ENCODE measurements at places on chromosomes 4 and X.

GRCh38 chr4:162149644-162150043 lies 14.2 kb downstream of the FSTL5 start:
- DNase-seq: no peak

DNA sequence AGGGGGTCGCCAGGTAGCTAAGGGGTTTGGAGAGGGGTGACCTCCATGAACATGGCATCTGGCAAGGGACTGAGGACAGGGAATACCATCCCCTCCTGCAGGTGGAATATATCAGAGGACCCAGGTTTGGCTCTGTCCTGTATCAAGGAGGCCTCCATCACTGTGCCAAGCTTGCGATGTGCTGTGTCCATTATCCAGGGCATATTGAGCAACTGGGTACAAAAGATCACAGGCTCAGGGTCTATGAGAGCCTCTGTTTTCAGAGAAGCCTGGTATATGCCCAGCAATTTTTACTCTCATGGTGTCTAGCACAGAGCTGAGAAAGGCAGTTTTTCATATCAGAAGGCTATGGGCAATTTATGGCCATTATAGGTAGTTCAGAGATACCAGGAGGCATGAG lies 16.6 kb upstream of the TCEAL5 start:
- DNase-seq: no peak

- DNase-seq: no peak
These were observed 114.6 kb downstream of the UBE2K start for GRCh38 chr4:39812500-39812899.

- no peak for DNase-seq
These were observed 125.0 kb upstream of the EDNRA start for GRCh38 chr4:147355847-147356246.

DNA sequence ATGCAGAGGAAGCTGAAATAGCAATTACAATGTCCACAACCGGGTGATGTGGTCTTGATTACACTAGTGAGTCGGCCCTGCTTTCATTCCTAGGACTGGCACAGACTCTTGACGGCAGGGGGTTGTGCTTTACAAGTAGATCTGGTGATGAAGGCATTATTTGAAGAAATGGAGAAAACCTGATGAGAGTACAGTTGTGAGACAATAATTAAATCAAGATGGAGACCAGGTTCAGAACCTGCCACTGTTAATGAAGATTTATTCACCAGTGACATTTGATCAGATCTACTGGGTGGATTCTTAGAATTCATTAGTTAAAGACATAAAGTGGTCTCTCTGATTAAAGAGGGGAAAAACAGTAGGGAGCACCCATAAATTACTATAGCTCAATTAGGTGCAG lies 747.2 kb downstream of the STPG2 start:
- no peak for DNase-seq

DNA sequence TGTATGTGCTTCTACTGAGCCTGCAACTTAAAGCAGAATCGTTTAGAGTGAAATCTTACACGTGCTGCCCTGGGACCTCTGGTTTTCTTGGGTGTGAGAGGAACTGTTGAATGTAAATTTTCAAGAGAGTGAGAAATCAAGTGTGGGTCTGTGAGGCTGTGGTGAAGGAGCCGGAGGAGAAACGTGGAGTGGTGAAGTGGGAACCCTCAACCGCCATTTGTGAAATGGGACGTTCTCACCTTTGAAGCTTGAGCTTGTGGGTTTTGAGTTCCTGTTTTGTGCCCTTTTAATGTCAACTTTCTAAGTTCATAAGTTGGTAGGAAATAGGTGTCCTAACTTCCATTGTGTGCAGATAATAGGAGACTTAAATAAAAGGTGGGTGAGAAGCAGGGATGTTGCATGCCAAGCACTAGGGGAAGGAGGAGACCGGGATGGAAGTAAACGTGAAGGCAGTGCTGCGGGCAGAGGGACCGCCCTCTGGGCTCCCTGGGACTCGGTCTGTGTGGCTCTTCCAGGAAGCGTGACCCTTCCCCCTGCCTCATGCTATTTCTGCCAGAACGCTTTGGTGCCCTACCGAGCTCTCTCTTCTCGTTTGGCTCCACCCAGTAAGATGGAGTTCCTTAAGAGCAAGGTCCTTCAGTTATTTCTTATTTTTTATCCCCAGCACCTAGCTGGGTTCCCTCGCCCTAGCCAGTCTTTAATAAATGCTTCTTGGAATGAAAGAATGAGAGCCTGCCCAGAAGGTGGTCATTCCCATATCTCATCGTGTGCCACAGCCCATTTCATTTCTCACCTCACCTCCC lies 56.0 kb downstream of the TMEM131L start:
- DNase-seq: no peak

- DNase-seq: no peak
These were observed 394.6 kb downstream of the TECRL start for GRCh38 chr4:64014647-64015046.

- DNase-seq: no peak
These were observed 25.4 kb upstream of the PPP1R2C start for GRCh38 chrX:42803320-42803719.

DNA sequence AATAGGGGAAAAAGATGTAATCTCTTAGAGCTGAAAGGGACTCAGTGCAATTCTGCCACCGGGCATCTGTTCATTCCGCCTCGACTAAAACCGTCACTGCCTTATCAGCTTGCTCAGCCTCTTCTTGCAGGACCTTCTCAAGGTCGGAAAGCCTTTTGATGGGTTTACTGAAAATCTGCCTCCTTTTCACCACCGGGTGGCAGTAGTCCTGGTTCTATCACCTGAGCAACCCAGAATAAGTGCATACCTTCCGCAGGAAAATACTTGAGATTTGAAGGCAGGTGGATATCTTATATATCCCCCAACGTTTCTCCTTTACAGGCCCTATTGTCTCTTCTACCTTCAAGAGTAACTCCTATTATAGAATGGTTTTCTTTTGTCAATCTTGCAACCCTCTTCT lies 103.4 kb upstream of the PAK3 start:
- DNase-seq: no peak

DNA sequence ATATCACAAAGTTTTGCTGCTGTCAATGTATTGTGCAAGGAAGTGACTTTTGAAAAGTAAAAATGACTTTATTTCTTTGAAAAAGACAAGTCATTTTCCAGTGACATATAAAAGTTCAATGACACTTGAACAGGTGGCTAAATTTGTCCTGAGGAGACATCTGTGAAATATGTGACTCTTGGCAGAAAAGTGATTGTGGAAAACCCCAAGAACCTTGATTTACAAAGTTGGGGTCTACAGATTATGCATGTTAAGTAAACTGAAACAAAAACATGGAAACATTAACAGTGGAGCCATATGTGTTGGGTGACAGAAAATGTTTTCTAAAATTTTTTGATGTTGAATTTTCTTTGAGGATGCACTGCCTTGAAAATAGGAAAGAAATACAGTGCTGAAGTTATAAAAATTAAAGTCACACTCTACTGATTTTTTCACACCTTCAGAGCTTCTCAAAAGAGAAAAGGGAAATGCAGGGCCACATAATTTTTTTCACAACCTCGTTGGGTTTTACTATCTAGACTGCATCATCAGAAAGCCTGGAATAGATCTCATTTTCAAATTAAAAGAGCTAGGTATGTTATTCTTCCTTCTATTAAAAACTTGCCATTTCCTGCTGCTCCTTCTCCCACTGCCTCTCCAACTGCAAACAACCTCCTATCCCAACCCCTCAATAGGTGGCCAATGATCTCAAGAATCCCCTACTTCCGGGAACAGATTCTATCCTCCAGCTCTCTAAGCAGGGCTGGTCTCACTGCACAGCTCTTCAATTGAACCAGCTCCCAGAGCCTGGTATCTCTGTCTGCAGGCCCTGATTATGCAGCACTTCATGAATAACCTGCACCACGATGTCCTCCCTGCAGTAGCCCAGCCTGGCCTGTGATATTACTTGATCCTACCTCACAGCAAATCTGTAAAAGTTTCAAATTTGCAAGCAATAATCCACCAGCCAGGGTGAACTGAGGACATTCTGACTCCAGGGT lies 570.8 kb upstream of the CPEB2 start:
- DNase-seq: no peak

GRCh38 chr4:155624478-155624877 lies 42.2 kb upstream of the GUCY1A1 start:
- DNase-seq: no peak

DNA sequence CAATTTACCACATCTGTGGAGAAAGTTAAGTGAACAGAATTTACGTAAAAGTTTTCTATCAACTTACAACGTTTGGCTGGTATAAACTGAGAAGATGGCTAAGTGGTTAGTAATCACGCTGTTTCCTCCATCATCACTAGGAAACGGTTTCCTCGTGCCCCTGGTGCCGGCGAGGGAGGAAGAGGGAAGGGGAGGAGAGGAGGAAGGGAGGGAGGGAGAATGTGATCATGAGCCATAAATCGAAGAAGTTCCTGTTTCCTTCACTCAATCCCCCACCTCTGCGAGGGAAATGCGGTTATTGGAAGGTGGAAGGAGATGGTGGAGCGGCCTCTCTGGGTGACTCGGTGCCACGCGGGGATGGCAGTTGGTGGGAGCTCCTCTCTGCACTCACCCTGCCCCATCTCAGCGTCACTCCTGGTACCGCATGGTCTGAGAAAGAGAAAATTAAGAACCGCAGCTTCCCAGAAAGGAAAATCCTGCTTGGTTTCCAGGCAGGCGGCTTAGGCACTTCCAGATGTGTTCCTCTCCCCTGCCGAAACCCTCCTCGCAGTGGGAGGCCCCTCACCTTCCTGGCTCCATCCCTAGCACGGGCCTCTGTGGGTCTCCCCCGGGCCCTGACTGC lies 216.8 kb downstream of the AFAP1 start:
- DNase-seq: no peak

DNA sequence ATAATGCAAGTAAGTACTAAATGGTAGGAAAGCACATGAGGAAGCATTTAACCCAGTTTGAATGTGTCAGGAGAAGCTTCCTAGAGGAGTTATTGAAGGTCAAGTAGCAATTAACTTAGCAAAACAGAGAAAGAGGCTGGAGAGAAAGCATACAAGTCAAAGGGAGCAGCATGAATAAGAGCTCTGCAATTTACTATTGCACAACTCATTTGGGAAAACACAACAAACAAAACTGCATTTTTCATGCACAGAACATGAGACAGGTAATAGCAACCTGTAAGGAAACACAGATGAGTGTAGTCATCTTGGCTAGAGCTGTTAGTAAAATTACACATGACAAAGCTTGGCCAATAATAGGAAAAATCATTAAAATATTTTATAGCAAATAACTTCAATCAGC lies 538.1 kb downstream of the PPP4R3C start:
- no peak for DNase-seq

- no peak for DNase-seq
These were observed 1.7 kb upstream of the MXRA5 start for GRCh38 chrX:3348191-3348590.

DNA sequence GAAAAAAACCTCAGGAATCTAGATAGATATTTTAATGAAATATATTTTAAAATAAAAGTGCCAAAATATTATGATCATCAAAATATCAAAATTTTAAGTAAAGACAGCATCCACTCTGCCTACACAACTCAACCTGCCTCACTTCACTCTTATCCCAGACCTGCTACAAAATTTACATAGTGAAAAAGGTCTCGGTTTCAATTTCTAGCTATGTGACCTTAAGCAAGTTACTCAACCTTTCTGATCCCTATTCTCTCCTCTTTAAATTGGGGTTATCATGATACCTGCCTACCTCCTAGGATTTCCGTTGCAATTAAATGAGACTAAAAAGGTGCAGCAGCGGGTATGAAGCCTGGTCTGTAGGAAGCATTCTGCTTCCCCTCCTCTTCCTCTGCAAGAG lies 72.9 kb downstream of the FAM114A1 start:
- DNase-seq: no peak

- DNase-seq: no peak
These were observed 16.4 kb upstream of the DYNLT3 start for GRCh38 chrX:37863728-37864127.

- DNase-seq: no peak
These were observed 187.5 kb upstream of the TBC1D9 start for GRCh38 chr4:140943486-140944198.

DNA sequence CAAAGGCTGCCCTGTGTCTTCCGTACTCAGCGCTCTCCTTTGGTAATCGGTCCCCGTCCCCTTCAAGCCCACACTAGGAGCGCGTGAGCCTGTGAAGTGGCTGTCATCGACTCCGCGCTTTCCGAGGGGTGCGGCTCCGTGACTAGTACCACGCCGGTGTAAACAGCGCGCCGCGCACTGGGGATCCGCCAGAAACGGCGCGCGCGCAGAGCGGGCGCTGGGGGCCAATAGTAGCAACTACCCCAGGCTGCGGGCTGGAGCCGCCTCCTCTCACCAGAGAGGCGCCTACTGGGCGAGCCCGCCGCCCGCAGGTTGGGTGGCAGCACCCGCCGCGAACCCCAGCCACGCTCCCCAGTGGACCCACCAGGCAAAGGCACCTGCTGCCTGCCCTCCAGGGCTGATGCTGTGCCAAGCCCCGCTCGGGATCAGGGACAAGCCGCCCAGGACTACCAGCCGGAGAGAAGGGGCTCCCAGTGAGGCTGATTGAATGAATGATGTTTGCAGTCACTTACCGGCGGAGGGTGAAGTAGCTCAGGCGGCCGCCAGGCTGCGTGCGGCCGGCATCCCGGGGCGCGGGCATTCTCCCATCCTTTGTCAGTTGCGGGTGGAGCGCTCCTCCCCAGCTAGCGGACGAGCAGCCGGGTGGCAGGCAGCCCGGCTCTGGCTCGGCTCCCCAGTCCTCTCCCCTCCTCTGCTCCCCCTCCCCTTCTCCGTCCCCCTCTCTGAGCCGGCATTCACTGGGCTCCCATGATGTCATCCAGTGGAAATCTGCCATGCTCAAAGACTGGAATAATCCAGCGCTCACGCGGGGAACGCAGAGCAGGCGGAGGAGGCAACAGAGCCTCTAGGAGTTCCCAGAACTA lies 370.3 kb upstream of the SMIM31 start:
- DNase-seq: peak; percentile 14

GRCh38 chr4:6221851-6222760 lies 21.8 kb upstream of the JAKMIP1 start:
- no peak for DNase-seq

DNA sequence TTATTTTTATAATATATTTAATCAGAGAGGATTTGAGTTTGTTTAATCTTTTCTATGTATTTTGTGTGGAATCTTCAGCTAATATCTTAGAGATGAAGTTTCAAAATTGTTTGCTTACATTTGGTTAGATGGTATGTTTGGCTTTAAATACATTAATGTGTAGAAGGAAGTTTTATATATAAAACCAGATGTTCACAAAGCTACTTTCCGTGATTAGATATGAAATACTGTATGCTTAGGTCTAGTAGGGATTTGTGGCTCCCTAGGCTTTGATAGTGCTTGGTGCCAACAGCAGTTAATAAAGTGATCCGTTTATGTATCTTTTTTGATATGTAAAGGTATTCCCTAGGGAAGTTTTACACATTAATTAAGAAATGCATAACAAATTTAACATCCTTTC lies 223.0 kb downstream of the ARHGAP10 start:
- no peak for DNase-seq

GRCh38 chr4:145736241-145736831 lies 56.4 kb downstream of the C4orf51 start:
- DNase-seq: peak; percentile 0

DNA sequence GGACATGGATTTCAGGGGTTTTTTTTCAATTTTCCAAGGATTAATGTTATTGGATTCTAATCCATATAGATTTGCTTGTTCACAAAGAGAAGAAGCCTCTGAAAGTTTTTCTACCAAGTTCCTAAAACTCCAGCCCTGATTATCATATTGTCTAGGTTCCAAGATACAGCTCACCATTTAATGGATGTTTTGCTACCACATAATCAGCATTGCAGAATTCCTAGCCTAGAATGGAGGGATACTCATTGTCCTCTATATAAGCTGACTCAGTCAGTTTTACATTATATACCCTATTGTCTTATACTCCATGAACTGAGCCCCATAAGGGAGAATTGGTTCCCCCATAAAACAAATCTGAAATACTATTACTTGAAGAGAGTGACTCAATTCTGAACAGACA lies 664.7 kb upstream of the FAM241A start:
- no peak for DNase-seq

- no peak for DNase-seq
These were observed 9.8 kb upstream of the RTL5 start for GRCh38 chrX:72141372-72142004.
